Suppressor macrophage treated with lipopolysaccharide for 4 hours (primary cell): ENCODE measurements at places on chromosomes 5 and 9.

DNA sequence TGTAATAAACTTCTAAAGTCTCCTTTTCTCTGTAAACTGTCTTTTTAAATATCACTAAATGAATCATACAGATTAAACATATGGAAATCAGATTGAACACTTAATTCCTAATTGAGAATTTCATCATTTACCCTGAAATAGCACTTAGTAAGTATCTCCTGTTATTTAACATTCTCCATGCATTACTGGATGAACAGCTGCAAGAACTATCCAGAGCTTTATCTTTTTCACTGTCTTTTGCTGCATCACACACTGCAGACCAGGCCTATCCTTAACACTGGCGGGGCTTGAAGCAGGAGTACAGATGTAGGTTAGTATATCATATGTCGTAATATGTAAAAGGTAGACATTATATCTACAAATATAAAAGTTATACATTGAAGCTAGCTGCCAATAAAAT, 108.7 kb upstream of the EFNA5 start:
- no peak for DNase-seq

- no peak for DNase-seq
Measured at GRCh38 chr5:37886242-37886905, 46.5 kb upstream of the GDNF start.

DNA sequence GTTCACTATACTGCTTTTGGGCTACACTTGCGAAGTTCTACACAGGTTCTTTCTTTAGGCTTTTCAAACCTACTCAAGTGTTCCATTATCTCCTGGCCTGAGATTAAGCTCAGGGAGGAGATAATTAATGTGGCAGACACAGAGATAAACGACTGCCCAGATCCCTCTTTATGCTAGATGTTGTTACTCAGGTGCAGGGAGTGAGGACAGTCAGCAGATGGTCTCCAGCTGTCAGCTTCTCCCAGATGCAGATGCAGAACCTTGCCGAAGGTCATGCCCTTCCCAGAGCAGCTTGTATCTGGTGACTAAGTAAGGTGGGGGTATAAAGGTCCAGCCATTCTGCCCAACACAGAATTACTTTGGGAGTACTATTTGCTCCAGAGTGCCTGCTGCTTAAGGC, 166.2 kb downstream of the ZNF462 start:
- DNase-seq, result no peak

GRCh38 chr5:27083449-27084415, 45.3 kb upstream of the CDH9 start:
- DNase-seq, result no peak
